Lower leg skin (tissue), 4 donors: ENCODE measurements at places on chromosomes 3 and 15.
A peak's percentile ranks its signal among the peaks of the same experiment; 100 is the strongest.

GRCh38 chr3:29649815-29650547 lies 369.1 kb downstream of the RBMS3 start:
- no peak for DNase-seq

DNA sequence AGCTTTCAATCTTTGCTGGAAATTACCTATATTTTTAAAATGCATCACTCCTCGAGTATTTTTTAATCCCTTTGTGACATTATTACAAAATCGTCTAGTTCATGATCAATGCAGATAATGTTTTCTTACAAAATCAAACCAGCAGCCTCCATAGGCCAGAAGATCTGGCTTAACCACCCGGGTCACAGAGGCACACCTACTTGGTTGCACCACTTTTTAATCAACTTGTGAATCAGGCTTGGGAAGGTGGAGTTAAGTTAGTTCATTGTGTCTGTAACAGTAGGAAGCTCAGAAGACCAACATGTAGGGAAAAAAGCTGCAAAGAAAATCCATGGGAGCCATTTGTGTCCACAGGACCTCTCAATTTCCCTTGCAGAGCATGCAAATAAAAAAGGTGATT lies 148.0 kb downstream of the TP63 start:
- DNase-seq = no peak

- DNase-seq = no peak
Measured at GRCh38 chr3:56421205-56421604, 47.1 kb downstream of the ERC2 start.

- no peak for DNase-seq
Measured at GRCh38 chr3:35677797-35678196, 38.5 kb downstream of the ARPP21 start.

DNA sequence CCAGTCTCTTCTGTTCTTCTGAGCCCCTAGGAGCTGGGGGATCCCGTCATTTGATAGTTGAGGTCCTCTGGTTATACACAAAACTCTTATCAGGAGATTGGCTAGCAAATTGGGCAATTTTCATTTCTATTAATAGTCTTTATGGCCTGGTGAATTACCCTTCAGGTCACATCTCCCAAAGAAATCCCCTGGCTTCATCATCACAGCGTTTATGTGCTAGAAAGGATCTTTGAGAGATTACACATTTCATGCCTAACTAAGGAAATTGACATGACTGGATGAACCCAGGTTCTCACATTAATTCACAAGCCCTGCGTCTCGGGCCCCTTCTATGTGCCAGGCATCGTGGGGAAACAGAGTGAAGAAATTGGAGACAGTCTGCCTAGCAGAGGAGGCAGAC lies 227.4 kb upstream of the PROK2 start:
- DNase-seq = no peak

DNA sequence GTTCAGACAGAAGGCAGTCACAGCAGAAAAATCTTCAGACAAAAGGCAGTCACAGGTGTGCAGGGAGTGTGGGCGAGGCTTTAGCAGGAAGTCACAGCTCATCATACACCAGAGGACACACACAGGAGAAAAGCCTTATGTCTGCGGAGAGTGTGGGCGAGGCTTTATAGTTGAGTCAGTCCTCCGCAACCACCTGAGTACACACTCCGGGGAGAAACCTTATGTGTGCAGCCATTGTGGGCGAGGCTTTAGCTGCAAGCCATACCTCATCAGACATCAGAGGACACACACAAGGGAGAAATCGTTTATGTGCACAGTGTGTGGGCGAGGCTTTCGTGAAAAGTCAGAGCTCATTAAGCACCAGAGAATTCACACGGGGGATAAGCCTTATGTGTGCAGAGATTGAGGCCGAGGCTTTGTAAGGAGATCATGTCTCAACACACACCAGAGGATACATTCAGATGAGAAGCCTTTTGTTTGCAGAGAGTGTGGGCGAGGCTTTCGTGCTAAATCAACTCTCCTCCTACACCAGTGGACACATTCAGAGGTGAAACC lies 27.6 kb downstream of the ZNF589 start:
- peak; percentile 67 for DNase-seq

DNA sequence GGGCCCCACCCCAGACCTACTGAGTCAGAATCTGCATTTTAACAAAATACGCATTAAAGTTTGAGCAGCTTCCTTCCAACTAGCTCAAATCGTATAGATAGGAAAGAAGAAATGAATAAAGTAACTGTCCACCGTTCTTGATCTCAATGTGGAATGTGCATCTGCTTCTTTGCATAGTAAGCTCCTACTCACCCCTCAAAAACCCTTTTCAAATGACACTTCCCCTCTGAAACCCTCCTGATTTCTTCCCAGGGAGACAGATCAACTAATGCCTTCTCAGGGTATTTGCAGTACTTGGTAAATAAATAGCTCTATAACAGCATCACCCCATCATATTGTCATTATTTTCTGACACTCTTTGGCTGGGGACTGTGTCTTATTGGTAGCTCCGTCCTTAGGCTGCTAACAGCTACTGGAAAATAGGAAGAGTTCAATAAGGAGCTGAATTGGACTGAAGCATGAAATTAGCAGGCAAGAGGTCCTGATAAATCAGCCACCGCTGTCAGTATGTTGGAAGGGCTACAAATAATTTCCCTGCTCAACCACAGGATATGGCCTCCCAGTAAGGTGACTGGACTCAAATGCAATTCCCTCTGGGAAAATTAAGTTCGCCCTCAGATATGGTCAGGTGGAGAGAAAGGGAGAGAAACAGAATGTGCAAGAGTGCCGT lies 10.2 kb downstream of the OXTR start:
- DNase-seq = no peak

- DNase-seq = peak; percentile 75
Measured at GRCh38 chr3:197458179-197458707, 97.5 kb downstream of the BDH1 start.

DNA sequence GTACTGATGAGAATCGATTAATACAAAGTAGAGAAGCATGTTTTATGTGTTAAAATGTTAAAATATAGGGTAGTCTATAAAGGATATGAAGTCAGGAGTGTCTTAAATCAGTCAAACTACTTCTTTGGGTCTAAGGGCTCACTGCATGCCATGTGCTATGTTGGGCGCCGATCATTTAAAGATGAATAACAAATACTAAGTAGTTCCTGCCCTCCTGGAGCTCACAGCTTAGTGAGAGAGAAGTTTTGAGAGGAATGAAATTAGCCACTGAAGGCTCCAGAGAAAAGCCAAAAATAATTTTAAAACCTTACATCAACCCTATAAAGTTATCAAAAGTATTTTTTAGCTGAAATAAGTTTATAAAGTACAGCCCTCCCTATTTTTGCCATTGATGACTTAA lies 44.5 kb downstream of the BLM start:
- no peak for DNase-seq

DNA sequence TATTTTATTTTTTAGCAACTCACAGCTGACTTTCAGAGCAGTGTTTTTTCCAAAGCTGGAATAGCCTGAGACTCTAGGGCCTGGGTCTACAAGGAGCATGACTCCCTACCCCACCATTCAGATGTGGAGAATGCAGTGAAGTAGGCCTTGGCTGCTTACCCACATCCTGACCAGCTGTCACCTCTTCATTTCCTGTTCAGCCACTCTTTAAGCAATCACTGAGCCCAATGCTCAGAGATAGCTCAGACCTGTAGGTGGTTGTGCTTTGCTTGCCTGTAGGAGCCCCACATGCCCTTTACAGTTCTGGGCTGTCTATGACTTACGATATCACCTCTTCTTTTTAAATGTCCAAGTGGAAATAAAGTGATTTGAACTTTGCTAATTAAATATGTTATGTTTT lies 148.1 kb downstream of the NEK11 start:
- no peak for DNase-seq

- no peak for DNase-seq
Measured at GRCh38 chr3:152243721-152244516, 24.8 kb upstream of the MBNL1 start.

GRCh38 chr3:57157545-57157944 lies 7.6 kb downstream of the IL17RD start:
- no peak for DNase-seq

- no peak for DNase-seq
Measured at GRCh38 chr3:71384388-71384787, 199.1 kb downstream of the FOXP1 start.

- DNase-seq = no peak
Measured at GRCh38 chr15:95304947-95305400, 1025.5 kb upstream of the NR2F2 start.

GRCh38 chr3:179840985-179841384 lies 188.1 kb downstream of the USP13 start:
- no peak for DNase-seq

- no peak for DNase-seq
Measured at GRCh38 chr15:66703540-66703941, 1.5 kb downstream of the SMAD6 start.

GRCh38 chr3:38101811-38102443 lies 35.0 kb downstream of the ACAA1 start:
- DNase-seq = no peak

GRCh38 chr3:45095916-45096526 lies 50.2 kb downstream of the CDCP1 start:
- no peak for DNase-seq

GRCh38 chr15:27912283-27912682 lies 186.8 kb downstream of the OCA2 start:
- DNase-seq = no peak

- DNase-seq = no peak
Measured at GRCh38 chr3:193530231-193531165, 24.2 kb downstream of the ATP13A4 start.

GRCh38 chr3:192022412-192022811 lies 561.4 kb downstream of the PYDC2 start:
- DNase-seq = no peak

DNA sequence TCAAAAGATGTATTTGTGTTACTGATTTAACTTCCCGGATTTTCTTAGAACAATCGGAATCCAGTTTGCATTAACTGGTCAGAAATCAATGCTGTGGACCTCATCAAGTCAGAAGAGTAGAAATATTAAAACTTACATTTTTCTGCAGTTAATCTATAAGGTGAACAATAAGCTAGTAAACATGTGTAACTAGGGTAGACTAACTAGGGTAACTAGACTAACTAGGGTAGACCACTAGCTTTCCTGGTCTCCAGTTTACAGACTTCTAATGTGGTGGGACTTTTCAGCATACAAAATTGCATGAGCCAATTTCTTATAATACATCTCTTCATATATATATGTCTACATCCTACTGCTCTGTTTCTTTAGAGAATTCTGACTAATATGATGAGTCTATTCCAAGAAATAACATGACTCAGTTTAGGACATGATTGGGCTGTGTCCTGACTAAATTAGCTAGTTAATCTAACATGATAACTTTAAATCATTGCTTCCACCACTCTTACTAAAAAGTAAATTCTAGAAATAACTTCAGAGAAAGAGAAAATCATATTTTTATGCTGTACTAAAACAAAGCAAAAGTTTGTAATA lies 5.3 kb downstream of the PLSCR2 start:
- no peak for DNase-seq

DNA sequence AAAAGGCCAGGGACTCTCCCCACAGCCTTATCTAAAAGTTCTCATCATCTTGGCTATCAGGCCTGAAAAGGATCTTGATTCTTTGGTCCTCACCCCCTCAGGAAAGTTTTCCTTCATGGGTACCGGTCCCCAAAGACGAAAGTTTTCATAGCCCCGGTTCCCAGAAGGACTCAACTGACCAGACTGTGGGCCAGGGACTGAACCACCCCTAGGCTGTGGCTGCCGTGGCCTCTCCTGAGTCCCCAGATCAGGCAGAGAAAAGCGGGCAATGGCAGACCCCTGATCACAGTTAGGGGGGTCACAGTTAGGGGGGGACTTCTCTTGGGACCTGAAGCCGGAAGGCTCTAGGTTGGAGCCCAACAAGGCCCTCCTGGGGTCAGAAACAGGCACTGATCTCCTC lies 54.8 kb downstream of the LHFPL4 start:
- DNase-seq = no peak

DNA sequence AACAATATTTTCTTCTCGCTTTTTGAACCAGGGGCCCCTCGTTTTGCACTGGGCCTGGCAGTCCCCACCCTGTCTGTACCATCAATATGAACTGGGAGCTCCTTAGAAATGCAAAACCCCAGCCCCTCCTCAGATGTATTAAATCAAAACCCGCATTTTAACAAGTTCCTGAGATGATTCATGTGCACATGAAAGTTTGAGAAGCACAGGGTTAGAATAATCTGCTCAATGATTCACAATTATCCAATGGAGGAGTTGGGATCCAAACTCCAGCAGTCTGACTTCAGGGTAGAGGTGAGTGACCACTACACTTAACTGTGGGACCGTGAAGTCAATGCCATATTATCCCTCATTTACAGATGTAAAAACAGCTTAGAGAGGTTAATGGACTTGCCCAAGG lies 256.4 kb downstream of the IGSF11 start:
- DNase-seq = no peak

DNA sequence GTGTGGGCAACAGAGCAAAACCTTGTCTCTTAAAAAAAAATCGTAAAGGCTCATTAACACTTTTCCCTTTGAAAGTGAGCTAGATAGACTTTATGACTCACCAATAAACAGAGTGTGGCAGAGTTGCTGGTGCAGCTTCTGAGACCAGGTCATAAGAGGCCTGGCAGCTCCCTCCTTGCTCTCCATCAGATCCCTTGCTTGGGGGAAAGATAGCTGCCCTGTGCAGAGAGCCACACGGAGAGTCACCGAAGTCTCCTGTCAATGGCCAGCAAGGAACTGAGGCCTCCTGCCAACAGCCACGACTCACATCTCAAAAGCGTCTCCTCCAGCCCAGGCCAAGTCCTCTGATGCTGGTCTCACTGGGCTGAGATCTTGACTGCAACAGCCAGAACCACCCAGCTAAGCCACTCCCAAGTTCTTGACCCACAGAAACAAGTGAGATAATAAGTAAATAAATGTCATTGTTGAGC lies 8.7 kb upstream of the GP9 start:
- DNase-seq = no peak

DNA sequence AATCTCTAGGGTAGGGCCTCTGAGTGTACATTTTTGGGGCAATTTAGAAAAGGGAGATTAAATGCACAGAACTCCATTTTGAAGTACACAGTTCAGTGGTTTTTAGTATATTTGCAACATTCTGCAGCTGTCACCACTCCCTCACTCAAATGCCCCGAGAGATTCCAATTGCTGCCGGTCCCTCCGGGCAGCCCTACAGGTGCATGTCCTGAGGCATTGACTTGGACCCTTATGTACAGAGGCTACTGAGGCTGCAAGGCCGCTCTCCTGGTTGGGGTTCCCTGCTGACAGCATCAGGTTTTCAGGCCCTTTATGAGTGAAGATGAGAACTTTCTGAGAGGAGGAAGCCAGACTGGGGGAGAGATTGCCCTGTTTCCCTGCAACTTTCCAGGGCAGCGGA lies 39.6 kb downstream of the SMAD6 start:
- DNase-seq = no peak

GRCh38 chr3:64190517-64191515 lies 34.5 kb downstream of the PRICKLE2 start:
- DNase-seq = no peak

- no peak for DNase-seq
Measured at GRCh38 chr3:10482631-10483363, 22.6 kb downstream of the ATP2B2 start.

GRCh38 chr3:30790150-30790549 lies 104.3 kb downstream of the GADL1 start:
- no peak for DNase-seq

- DNase-seq = no peak
Measured at GRCh38 chr3:102240720-102241119, 194.1 kb upstream of the ZPLD1 start.

- DNase-seq = no peak
Measured at GRCh38 chr3:115632026-115632425, 8.7 kb downstream of the GAP43 start.
